ENCODE measurements at places on chromosomes 13 and 19.

DNA sequence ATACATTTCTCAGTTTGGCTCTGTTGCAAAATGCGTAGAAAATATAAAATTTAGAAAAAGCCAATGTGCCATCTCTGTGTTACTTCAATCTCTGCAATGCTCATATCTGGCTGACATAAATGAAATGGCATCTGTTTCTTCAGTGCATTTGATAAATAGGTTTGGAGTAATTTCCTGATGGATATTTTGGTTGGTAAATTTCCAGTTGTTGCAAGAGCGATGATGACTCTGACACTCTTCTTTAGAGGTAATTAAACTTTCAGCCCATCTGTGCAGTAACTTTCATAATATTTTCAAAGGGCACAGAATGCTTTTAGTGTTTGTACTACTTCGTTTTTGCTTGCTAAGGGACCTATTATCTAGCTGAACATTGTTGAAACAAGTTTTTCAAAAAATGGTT is 1286.4 kb downstream of the PCDH9 start:
- no peak for DNase-seq

GRCh38 chr19:6022570-6023064 is 44.7 kb upstream of the RANBP3 start:
- DNase-seq: no peak

DNA sequence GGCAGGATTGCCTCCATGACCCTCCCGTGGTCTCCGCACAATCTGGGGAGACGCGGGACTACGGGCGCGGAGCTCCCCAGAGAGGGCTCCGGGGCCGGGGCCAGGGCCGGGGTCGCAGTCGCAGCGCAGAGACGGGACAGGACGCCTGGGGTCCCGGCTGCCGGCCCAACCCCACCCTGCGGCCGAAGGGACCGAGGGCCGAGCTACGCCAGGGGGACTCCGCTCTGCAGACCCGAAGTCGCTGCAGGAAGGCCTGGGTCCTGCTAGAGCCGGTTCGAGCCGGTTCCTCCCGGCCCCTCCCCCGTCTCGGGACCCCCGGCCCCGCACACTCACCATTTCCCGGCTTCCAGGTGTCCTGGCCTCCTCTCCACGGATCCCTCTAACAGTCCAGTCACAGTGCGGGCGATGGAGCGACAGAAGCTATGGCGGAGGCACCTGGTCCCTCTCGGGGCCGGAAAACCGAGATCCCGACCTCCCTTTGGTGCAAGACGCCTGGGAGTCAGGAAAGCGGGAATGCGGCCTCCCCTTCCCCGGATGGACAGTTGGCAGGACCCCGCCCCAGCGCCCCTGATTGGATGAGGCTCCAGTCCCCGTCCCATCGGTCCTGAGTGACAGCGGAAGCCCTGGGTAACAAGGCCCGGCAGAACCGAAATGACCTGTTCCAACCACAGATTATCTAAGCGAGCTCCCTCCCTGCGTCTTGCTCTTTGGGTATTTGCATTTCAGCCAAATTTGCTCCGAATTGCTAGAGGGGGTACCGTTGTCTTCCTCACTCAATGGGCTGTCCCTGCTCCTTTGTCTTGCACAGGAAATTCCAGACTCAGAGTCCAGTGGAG is at the start of gene ZNF625:
Gene ZNF625 (minus strand): TSS at position 512 of the 836 bp plus-strand sequence. CDS start 176 bp downstream, at position 336.
- no peak for DNase-seq

DNA sequence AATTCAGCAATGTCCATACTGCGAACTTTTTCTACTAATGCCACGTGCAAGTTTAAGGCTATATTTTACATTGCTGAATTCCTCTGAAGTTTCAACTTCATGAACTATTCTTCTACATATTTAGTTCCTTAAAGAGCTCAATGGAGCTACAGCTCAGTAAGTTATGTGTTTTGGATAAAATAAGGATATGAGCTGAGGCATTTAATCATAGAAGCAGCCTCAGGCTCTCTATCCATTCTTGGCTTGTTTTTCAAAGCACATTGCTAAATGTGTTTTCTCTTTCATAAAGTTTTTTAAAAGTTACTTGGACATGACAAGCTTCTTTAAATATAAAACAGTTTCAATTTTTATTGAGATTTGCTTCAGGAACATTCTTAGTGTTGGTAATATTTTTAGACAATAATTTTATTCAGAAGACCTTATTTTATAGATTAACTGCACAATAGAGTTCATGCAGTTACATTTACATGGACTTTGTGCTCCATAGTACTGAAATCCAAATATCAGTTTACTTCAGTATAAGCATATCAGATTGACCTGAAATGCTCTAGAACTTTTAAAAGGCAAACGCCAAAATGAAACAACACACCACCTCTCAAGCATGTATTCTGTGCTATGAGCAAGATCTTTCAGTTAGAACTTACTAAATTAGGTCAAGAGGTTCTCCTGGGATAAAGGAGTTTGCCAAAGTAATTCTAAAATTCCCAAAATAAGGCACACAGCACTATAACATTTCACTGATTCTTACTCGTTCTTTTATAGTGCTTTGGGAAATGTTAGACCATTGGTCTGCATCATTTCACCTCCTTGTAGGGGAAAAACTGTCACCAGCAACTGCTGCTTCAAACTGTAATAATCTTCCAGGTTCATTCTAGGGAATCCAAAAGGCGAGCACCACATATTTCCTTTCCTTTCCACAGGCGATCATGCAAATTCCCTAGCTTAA is 275.5 kb downstream of the ENOX1 start:
- DNase-seq: no peak

DNA sequence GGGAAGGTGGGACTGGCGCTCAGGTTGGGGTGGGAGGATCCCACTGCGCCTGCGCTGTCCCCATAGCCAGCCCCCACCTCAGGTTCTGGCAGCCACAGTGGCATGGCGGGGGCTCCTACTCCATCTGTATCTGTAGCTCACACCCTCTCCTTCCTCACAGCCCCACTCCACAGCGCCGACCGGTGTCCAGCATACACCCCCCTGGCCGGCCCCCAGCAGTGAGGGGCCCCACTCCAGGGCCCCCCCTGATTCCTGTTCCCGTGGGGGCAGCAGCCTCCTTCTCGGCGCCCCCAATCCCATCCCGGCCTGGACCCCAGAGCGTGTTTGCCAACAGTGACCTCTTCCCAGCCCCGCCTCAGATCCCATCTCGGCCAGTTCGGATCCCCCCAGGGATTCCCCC is 6.0 kb downstream of the TMED1 start:
- no peak for DNase-seq
